Thoracic aorta (tissue), 2 donors: ENCODE measurements at places on chromosomes 4 and X. TPM values are rescaled to one million over a fixed set of nuclear protein-coding genes. Genes with fewer than 3 reads are reported as not detected.

GRCh38 chr4:134089885-134090284, 111.7 kb downstream of the PABPC4L start:
- no peak for DNase-seq

GRCh38 chr4:26905172-26905571, 44.5 kb downstream of the STIM2 start:
- DNase-seq: no peak

GRCh38 chr4:112704991-112705845, 68.3 kb downstream of the LARP7 start:
- DNase-seq: peak; percentile 3

- no peak for DNase-seq
These were observed 183.6 kb upstream of the DKK2 start for GRCh38 chr4:107219681-107220080.

Gene PDLIM3
- total RNA-seq: 1,176 TPM
